ENCODE measurements at places on chromosomes 2 and 18.

DNA sequence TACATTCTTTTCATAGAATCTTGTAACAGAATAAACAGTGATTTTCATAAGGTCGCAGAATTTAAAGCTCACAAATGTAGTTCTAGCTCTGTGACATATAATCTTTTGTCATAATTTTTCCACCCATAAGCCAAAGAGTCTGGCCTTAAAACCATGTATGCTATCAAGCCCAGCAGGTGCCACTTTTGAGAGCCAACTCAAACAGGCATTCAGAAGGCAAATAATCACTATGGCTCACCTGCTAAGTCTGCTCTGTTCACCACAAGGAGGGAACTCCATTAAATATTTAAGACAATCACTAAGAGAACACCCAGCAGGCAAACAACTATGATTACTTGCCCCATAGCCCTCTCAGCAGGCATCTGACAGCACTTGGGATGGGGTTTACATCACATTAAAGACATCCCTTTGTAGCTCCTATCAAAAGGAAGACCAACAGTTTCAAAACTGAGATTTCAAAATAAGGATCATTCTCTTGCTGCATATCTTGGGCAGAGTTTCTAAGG, 241.6 kb downstream of the PDE11A start:
- DNase-seq, result no peak

- DNase-seq, result no peak
These were observed 1.5 kb downstream of the PXDN start for GRCh38 chr2:1742681-1743395.

GRCh38 chr2:27724191-27724590, 47.3 kb upstream of the MRPL33 start:
- DNase-seq, result no peak

- peak; percentile 17 for DNase-seq
These were observed 117.2 kb downstream of the CERS6 start for GRCh38 chr2:168573128-168573903.

- DNase-seq, result no peak
These were observed 113.5 kb downstream of the EFEMP1 start for GRCh38 chr2:55809875-55810621.

DNA sequence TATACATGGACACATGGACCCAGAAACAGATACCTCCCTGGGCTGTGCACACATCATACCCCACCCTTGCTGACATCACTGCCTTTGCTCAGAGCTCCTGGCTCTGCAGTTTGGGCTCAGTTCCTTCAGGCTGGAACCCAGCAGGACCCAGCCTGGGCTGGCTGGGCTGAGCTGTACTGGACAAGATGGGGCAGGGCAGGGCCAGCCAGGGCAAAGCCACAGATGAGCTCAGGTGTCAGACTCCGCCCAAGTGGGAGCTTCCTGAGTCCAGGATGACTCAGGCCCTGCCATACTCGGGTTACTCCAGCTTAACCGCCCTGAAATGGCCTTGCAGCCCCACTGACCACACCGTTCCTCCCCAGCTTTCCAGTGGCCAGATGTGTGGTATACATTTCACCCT, 284.9 kb downstream of the OSR1 start:
- DNase-seq, result no peak

- no peak for DNase-seq
These were observed 524.7 kb upstream of the CRIM1 start for GRCh38 chr2:35830833-35831232.

DNA sequence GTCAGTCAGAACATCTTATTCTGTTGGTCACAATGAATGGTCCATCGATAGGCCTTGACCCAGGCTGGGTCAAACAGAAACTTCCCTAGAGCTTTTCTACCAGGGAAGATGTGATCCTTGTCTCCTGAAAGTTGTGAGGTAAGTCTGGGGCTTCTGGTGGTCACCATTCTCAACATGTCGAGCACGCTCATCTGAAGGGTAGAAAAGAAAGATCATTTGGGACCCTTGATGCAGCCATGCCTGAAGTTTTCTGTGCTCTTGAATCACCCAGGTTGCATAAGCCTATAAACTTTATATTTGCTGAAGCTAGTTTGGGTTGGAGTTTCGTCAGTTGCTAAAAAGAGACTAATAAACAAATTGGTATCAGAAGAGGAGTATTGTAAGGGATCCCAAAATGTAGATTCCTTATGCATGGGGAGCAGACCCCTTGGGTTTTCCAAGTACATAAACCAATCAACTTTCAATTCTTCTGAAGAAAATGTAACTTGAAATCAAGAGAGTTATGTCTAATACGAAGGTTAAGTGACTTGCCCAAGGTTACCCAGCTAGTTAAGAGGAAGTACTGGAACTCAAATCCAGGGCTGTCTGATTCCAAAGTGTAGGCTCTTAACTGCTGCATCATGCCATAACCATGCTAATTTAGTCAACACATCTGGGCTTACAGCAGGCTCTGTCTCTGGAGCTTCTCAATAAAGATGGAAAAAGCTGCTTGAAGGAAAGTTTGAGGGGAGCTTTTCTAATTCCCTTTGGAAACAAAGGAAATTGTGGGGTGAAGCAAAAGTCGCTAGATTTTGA, 23.2 kb downstream of the TMEM17 start:
- DNase-seq, result no peak

- DNase-seq, result no peak
These were observed 672.6 kb upstream of the GYPC start for GRCh38 chr2:125983364-125983763.

- DNase-seq, result no peak
These were observed 316.3 kb downstream of the AGPS start for GRCh38 chr2:177708660-177709444.

Measured in NCI-H2171 (cell line).